ENCODE measurements at places on chromosomes 1 and 21.

DNA sequence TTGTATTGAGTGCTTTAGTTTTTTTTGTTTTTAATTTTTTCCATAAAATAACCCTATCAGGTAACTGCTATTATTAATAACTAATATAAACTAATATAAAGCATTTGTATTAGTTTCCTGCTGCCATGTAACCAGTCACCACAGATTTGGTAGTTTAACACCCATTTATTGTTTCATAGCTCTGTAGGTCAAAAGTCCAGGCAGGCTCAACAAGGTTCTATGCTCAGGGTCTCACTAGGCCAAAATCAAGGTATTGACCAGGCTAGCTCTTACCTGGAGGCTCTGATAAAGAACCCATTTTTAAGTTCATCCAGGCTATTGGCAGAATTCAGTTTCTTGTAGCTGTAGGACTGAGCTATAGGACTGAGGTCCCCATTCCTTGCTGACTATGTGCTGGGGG is 189.4 kb downstream of the DAB1 start:
- no peak for DNase-seq

GRCh38 chr1:16298653-16299052 is 53.6 kb downstream of the FBXO42 start:
- DNase-seq, result no peak

GRCh38 chr1:3071565-3072390 is 2.8 kb downstream of the PRDM16 start:
- no peak for DNase-seq

DNA sequence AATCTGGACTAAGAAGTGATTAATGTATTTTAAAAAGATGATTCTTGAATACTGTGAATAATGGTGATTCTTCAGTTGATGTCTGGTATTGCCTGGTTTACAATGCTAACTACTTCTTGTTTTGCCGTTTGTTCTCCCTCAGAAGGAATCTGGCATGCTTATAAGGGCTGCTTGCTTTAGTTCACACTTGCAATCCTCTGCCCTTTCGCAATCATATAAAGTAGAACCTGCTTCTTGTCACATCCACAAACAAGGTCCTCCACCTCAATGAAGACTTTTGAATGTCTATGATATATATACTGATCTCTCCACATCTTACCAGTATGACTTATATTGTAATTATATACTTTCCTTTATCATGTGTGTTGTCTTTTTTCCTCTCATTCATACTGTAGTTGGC is 92.6 kb downstream of the ADGRL4 start:
- DNase-seq, result no peak

DNA sequence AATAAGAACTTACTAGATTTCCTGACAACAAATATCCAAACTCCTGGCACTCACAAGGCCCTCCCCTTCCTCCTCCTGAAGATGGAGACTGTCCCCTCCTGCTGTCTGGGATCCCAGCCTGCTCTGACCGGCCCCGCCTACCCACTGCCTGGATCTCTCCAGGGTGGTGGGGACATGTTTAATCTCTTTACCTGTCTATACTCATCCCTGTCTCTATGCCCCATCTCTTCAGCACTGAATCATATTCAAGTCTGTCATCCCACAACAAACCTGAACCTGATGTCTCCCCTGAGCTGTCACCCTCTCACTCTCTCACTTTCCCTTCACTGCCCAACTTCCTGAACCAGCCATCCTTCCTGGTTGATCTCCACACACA is 22.1 kb downstream of the MATN1 start:
- DNase-seq, result no peak

GRCh38 chr21:28754127-28754611 is 238.5 kb downstream of the LTN1 start:
- no peak for DNase-seq

DNA sequence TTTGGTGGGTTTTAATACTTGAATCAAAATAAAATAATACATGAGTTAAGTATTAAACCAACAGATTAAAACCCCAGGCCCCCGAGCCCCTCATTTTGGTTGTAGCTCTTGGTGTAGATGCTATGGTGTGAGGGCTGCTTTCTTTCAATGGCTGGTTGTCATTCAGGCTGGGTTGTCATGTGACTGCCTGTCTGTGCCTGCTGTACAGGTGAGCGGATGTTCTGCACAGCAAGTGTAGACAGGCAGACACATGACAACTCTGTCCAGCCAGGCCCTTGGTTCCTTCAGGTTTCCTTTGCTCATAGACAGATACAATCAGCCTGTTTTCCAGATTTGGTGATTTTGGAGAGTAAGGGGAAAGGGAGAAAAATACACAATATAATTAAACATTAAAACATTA is 281.9 kb upstream of the C1orf105 start:
- DNase-seq, result no peak

Data from NCI-H748 treated with DMSO at 0.1 percent for 48 hours (cell line).